Stimulated activated CD8-positive, alpha-beta memory T cell treated with anti-CD3 and anti-CD28 coated beads, Interleukin-2, amount 100 ng/mL, for 48 hours (primary cell): ENCODE measurements at places on chromosomes 3 and 15.

DNA sequence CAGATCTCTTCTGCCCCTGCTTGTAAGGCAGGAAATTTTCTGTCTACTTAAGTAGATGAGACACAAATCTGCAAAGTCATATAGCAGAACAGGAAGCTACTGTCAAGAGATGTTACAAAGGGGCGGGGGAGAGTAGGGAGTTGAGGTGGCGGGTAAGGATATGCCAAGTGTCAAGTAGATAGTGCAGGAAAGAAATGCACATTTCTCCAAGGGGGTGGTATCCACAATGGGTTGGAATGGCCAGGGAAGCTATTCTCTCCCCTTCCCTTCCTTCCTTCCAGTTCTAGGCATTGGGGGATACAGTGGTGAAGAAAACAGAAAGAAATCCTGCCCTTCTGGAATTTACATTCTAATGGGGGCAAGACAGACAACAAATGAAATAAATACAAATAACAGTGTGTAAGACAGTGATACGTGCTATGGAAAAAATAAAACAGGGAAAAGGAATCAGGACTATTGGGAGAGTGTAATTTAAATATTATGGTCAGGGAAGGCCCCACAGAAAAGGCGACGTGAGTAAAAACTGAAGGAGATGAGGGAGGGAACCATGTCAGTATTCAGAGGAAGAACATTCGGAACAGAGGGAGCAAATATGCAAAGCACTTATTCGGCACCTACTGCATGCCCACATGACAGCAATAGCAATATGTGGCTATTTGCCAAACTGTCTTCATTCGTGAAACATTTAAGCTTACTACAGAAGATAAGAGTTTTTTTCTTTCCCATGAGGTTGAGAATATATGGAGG, 42.8 kb upstream of the RNU6-1 start:
- DNase-seq, result no peak

DNA sequence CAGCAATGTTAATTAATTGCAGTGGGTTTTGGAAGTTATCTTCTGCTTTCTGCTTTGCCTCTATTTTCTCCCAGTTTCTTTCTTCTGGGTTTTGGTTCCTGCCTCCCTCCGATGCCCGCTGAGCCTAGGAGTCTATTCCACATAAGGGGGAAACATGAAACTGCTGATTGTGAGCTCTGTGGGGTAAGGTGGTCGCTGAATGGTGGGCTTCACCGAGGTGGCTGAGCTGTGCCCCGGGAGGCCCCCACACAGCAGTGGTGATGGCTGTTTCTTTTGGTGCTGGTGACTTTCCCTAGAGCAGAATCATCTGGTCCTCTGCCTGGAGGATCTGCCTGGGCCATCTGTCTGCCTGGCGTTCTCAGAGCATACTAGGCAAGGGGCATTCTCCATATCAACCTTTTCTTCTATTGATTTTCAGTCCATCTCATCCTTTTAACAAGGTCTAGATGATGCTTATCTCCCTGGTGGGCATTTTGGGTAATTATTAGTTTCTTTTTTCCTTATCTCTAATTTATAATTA, 68.8 kb upstream of the ATP2B2 start:
- DNase-seq, result no peak

- no peak for DNase-seq
These were observed 5.9 kb upstream of the INAFM2 start for GRCh38 chr15:40317580-40317979.

DNA sequence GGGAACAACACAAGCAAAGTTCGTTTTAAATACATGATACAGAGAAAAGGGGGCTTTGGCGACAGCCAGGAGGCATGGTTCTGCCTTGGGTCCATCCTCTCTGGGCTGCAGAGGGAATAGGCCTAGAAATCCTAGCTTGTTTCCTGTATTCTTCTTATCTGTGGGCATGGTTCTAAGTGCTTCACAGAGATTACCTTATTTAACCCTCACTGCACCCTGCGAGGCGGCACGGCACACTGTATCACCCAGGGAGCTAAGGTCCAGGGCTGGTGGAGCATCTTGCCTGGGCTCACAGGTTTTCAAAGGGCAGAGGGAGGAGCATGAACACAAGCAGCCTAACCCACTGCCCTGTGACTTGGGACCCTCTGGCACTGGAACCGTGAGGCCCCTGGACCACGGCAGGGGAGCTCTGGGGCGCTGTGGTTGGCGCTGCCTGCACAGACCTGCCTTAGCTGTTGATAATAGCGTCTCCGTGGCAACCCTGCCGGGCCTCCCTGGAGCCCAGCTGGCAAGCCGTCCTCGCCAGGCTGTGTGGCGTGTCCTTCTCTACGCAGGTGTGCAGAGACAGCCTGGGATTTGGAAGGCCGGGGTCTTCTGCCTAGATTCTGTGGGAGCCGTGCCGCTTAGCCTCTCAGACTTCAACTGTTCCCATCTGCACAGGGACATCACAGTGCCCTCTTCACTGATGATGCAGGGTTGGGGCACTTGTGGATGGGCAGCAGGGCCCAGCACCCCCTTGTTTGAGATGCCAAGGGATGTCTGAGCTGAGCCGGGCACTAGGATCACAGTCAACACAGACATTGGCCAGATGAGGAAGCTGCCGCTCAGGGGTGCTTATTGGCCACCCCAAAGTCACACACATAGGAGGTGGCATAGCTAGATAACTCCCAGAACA, 154.6 kb upstream of the TLE3 start:
- DNase-seq, result no peak

GRCh38 chr3:58308728-58309127, 2.4 kb downstream of the HTD2 start:
- DNase-seq, result no peak

DNA sequence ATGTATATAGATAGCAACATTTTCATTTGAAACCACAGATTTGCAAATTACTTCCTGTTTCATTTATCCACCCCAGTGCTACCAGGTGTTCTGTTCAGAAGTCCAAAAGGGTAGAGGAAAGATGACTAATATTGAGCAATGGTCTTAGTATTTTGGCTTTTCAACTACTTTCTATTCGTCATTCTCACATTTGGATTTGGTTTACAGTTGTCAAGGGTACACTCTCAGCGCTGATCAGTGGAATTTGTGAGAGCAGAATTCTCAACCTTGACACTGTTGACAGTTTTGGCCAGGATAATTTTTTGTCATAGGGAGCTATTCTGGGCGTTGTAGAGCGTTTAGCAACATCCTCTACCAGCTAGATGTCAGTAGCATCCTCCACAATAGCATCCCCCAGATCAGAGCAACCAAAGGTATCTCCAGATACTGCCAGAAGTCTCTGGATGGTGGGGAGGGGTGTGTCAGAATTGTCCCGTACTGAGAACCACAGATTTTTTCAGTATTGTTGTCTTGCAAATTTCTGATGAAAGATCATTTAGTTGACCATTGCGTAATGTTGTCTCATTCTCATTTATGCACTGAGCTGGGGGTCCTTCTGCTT, 4.2 kb downstream of the HMCES start:
- DNase-seq, result no peak

- no peak for DNase-seq
These were observed 278.7 kb downstream of the NEK10 start for GRCh38 chr3:27090275-27091041.

DNA sequence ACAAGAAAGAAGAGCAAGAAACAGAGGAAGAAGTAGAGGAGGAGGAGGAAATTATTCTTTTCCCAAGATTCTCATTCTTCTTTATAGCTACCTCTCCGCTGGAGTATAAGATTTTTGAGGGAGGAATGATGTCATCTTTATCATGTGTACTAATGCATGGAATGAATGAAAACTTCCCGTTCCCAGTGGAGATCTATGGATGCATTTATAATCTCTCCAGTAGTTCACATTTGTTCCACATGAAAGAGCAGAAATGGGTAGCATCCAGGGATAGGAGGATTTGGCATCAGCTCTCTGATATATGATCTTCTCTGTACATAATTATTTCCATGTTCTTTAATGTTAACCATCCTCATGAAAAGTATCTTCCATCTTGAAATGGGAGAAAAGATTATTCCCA, 244.4 kb downstream of the ADAMTSL3 start:
- DNase-seq, result no peak

DNA sequence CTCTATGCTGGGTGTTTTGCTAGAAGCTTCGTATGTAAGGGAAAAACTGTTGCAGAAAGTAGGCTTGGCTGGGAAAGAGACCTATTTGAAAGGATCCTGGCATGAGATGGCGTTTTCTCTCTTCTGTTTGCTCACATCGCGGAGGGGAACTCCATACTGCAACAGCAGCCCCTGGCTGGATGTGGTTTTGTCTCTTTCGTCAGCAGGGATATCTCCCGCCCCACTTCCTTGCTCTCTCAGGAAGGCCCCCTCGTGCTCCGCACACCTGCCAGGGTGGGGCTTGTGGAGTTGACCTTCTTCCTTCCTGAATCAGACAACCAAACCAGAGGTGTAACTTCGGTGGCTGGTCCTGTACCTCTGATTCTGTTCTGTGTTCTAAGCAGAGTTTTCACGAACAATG, 26.4 kb upstream of the MYZAP start:
- no peak for DNase-seq

- no peak for DNase-seq
These were observed 220.0 kb downstream of the NR1D2 start for GRCh38 chr3:24164967-24165602.

DNA sequence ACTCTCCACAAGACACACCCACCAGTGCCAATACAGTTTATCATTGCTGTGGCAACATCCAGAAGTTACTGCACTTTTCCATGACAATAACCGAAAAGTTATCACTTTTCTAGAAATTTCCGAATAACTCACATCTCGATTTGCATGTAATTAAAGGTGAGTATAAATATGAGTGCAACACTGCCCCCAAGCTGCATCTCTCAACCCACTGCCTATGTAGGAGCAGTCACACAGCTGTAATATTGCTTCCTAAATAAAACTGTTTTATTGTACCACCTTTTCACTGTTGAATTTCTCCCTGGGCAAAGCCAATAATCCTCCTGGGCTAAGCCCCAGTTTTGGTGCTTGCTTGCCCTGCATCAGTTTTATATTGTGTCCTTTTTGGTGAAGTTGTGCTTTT, 601.0 kb upstream of the EPHA6 start:
- no peak for DNase-seq

DNA sequence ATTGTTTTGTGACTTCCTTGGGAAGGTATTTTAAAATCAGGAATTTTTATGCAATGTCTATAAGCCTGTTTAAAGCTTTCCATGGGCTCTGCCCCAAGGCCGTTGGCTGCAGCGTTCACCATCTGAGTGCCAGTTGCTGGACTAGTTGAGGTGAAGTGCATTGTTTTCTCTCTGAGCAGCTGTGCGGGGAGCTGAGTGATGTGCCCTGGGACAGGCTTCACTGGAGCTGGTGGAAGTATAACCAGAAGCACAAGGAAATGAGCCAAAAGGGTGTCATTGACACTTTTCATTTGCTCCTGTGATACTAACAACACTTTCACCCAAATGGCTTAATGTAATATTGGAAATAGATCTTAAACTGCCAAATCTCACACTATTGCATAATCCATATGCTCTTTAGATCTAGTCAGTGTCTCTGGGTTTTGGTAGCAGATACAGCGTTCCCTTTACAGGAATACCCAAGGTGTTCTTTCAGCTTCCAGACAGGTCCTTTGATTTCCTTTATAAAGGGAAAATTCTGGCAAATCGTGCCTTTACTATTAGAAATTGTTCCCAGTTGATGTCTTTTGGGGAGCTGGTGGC, 29.2 kb downstream of the APH1B start:
- DNase-seq, result no peak

- DNase-seq, result peak; percentile 42
These were observed 976 bp upstream of the NUP210 start for GRCh38 chr3:13420831-13421765.

GRCh38 chr3:60514866-60515265, 736.4 kb downstream of the FHIT start:
- DNase-seq, result no peak

- no peak for DNase-seq
These were observed 265.8 kb upstream of the CNTN3 start for GRCh38 chr3:74880237-74880636.

GRCh38 chr3:66665021-66665695, 164.3 kb upstream of the LRIG1 start:
- no peak for DNase-seq

GRCh38 chr15:91974321-91974720, 120.8 kb downstream of the SLCO3A1 start:
- no peak for DNase-seq

DNA sequence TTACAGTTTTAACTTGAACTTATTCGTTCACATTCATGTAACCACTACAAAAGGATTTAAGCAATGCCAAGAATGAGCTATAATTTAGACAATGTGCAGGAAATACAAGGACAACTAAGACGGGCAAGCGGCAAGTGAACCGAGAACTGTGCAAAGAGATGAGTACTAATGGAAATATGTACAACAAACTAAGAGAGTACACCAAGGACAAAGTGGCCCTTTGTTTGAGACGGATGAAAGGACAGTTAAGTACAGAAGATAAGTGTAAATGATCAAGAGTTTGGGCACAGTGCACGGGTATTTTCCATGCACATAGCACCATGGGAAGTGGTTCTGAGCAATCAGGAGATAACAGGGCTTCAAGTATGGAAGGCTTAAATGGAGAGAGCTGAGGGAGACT, 281.7 kb downstream of the ROBO2 start:
- no peak for DNase-seq

DNA sequence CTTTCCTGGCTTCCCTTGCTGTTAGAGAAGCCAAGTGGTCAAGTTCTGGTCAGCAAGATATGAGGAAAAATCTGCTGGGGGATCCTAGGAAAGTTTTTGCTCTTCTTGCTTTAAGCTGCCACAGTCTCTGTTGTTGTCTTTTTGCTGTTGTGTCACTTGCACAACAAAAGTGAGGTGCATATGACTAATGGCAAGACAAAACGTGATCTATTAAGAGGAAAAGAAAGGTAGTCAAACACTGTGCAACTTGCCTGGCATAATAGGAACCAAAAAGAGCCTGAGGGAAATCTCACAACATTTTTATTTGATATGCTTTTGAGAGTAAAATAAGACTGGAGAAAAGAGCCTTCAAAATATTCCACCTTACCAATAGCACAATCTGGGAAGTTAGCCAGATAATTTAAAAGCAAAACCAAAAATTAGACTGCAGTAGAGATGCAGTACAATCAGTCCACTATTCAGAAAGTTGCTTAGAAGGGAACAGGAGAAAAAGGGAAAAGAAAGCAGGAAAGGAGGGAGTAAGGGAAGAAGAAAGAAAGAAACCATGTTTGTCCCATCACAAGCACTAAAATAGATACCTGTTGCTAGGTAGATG, 110.0 kb upstream of the SLC4A7 start:
- no peak for DNase-seq

GRCh38 chr3:120198305-120198878, 86.6 kb downstream of the GPR156 start:
- DNase-seq, result no peak

- DNase-seq, result no peak
These were observed 42.7 kb downstream of the ALCAM start for GRCh38 chr3:105409364-105409763.

DNA sequence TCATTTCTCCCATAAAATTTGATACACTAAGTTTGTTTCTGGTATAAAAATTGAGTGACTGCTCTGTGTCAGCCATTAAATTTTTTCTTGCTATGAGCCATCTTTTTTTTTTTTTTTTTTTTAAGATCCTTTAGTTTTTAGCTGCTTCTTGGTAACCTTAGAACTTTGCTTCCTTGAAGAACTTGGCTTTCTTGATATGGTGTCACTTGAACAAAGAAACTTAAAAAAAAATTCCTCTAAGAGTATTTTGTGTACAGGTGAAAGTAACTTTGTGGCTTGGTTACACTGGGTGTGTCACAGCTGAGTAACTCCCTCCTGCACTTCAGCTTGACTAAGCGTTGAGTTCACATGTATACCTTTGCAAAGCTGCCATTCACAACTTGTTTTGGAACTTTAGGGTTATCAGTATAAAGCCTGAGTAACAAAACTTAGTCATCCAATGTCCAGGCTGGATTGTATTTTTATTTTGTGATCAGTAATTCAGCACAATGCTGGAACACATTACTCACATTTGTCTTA, 6.5 kb downstream of the CHD2 start:
- DNase-seq, result no peak
